Effector CD8-positive, alpha-beta T cell (primary cell): ENCODE measurements at places on chromosomes 2 and 18.

GRCh38 chr2:191869178-191869577, 22.3 kb upstream of the CAVIN2 start:
- no peak for DNase-seq

DNA sequence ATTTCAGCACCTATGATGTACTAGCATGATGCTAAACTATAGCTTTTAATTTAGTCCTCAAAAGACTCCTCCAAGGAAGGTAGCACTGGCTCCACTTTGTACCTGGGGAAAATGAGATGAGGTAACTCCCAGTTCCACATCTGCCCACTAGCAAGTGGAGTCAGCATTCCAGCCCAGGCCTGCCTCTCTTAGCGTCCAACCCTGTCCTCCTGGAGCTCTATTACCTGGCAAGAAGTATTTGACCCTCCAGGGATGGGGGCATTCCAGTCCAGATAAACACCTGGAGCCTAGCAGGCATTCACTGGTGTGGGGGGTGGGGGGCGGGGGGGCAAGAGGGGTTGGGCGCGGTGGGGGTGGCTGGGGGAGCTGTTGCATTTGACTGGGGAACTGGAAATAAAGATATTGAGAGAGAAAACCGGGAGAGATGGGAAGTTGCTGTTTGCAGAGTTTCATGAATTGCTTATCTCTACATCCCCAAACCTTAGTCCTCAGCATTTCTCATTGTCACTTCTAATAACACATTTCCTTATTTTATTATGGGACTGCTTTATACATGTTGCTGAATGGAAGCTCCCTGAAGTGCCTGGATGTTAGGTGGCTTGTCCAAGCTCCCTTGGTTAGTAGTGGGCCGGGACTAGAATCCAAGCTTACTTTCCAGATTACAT, 22.0 kb upstream of the FZD5 start:
- no peak for DNase-seq

DNA sequence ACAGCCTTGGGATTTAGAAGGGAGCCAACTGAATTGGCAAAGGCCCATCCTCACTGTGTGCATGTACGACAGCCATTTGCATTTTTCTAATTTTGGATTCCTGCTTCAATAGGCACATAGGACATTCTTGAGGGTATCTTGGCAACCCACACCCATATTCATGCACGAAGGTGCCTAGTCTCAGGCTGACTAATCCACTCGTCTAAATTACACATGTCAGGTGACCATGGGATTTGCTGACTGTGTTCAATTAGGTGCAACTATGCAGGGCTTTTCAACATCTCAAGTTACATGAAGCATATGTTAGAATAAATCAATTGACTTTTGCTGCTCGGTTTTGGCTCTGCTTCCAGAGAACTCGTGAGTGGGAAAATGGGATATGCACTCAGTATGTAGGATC, 249.7 kb downstream of the SP3 start:
- no peak for DNase-seq

DNA sequence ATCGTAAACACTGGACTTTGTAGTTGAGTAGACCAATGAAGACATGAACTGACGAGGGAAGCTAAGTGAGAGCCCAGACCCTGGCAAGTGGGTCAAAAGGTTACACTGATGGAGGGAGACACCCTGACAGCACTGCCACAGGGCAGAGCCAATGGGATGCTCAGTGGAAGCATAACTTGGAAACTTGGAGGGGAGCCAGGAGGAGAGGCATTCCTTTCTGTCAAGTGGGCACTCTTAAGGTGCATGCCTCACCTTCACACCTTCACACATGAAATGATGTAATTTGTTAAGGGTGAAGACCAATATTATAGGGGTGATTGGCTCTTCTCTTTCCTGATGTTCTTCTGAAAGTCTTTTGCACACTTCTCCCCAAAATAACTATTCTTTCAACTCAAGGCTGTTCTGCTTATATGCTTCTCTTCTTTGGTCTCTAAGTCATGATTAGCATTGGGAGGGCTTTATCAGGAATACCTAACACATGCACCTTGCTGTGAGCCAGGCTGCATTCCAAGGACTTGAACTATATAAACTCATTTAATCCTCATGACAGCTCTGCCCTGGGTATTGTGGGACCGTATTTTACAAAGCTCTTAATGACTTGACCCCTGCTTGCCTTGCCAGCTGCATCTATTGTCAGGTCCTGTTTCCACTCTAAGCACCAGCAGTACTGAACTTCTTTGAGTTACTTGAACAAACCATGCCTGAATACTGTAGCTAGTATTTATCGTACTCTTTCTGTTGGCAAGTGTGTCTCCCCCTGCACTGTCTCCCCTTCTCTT, 19.0 kb downstream of the RPL37A start:
- no peak for DNase-seq

- DNase-seq, result no peak
Observed at GRCh38 chr2:195017890-195018289, 639.1 kb upstream of the SLC39A10 start.

DNA sequence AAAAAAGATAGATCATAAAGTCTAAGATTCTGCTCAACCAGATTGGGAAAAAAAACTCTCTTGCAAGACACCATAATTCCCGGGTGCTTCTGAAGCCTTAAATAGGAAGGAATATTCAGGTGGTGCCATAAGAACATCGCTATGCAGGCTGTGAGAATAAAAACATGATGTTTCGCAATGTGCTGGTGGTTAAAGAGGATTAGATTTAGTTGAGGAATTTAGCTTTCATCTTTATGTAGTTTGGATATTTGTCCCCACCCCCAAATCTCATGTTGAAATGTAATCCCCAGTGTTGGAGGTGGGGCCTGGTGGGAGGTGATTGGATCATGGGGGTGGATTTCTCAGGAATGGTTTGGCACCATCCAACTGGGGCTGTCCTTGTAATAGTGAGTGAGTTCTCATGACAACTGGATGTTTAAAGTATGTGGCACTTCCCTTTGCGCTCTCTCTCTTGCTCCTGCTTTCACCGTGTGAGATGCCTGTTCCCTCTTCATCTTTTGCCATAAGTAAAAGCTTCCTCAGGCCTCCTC, 132.2 kb downstream of the AKAIN1 start:
- no peak for DNase-seq

- no peak for DNase-seq
Observed at GRCh38 chr18:73896685-73897084, 250.9 kb downstream of the FBXO15 start.

DNA sequence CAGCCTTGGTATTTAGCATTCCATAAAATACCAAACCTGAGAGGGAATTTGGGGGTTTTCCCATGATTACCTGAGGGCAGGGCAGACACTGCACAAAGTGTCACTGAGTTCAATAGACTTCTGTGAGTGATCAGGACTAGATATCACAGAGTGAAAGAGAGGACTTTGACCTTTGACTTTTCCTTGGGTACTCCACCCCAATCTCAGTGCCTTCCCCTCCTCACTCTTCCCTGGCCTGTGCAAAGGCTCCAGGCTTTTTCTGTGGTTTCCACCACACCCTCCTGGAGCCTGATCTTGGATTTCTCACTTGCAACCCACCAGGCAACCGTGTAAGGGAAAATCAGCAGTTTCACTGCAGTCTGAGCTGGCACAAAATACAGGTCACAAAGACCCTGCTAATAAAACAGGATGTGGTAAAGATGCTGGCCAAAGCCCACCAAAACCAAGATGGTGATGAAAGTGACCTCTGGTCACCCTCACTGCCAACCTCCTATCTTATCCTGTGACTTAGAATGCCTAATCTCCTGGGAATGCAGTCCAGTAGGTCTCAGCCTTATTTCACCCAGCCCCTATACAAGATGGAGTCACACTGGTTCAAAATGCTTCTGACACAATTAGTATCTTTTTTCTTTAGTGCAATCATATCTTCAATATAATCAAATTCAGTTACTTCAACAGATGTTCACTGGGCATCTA, 64.0 kb downstream of the BOD1L2 start:
- DNase-seq, result no peak

- DNase-seq, result no peak
Observed at GRCh38 chr2:234763002-234763873, 188.6 kb upstream of the SH3BP4 start.

DNA sequence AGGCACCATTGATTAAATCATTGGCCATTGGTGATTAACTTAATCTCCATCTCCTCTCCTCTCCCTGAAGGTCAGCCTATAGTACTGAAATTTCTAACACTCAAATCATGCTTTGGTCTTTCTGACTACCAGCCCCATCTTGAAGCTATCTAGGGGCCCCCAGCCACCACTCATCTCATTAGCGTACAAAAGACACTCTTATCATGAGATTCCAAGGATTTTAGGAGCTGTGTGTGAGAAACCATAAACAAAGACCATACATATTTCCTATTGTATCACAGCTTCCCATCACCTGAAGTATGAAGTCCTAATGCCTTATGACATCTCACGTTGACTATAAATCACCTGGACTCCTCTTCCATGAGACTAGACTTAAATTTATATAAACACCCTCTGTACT, 94.0 kb upstream of the B3GNT2 start:
- no peak for DNase-seq

DNA sequence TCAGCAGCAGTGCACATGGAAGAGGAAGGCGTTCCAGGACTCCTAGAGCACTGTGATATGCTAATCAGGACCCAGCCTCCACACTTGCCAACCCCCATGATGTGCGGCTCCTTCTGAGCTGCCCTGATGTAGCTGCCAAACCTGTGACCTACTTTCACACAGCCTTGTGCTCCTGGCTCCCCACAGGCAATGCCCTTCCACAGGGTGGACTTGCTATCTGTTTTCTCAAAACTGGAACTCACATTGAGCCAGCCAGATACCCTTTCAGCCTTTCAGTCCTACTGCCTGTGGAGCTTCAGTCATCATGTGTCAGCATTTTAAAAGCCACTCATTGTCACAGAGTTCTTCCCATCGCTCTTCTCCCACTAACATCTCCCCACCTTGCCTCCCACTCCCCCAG, 181.6 kb downstream of the AFF3 start:
- DNase-seq, result no peak

DNA sequence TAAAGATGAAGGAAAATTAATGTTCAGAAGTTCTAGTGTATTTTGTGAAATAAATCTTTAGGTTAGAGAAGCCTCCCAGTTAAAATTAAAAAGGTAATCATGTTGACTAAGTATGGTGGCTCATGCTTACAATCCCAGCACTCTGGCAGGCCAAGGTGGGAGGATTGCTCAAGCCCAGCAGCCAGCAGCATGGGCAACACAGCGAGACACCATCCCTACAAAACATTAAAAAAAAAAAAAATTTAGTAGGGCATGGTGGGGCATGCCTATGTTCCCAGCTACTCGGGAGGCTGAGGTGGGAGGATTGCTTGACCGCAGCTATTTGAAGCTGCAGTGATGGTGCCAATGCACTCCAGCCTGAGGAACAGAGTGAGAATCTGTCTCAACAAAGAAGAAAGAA, 17.9 kb downstream of the XPO1 start:
- DNase-seq, result no peak

DNA sequence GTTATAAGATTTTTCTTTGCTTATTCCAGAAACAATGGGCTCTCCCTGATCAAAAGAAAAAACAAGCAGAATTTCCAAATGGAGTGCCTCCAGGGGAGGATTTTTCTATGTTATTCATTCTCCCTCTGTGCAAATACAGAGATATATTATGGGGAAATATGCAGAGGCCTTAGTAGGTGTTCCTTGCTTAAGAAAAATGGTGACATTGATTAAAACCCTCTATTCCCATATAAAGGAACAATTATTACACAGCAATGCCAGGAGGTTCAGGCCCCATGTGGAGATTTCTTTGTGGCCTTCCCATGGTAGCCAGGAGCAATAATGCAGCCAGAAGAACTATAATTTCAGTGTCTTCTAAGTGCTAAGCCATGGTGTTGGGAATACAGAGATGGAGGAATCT, 255.9 kb upstream of the CXCR4 start:
- DNase-seq, result no peak

DNA sequence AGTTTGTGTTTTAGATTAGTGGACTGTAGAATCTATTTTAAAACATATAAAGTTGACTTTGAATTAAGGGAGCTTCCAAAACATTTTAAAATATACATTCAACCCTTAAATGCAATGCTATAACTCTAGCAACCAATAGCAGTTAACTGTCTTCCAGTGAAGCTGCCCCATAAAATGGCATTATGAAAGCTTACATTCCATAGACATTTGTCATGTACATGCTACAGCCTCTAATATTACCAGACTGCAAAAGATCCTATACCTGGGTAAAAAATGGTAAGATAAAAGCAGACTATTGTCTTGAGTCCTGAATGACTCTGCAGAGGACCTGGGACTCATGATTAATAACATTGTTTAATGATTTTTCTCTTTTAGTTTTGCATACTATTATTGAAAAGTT, 489.4 kb downstream of the LRP1B start:
- DNase-seq, result no peak

DNA sequence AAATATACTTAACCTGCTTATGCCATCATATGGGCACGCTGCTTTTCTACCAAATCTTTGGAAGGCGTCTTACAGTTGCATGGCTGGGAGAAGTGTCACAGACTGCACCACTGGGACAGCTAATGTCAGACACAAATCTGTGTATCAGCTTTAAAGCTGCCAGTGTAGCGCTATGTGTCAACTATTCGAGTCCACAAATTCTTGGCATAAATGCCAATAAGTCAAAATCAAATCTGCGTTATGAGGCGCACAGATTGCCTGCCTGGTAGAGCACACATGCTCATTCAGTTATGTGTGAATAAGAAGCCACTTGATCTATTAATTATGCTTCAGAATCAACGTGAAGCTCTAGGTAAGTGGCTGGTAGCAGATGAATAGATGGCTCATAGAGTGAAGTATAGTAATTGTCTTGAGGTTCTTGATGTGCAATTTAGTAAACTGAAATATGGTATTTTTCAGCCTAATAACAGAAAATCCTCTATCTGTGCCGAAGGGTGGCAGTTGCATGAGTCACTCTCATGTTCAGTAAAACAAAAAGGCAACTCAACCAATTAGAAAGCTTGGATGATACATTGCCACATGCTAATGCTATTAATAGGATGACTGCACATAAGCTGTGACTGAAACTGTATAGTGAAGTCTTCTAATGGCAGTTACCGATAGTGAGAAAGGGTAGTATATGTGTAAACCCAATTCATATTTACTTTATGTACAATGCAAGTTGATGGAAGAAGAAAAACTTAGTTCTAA, 52.0 kb downstream of the DCC start:
- no peak for DNase-seq

- DNase-seq, result no peak
Observed at GRCh38 chr2:16014041-16014787, 73.9 kb downstream of the MYCN start.

GRCh38 chr18:10402871-10403559, 51.4 kb upstream of the APCDD1 start:
- DNase-seq, result no peak

DNA sequence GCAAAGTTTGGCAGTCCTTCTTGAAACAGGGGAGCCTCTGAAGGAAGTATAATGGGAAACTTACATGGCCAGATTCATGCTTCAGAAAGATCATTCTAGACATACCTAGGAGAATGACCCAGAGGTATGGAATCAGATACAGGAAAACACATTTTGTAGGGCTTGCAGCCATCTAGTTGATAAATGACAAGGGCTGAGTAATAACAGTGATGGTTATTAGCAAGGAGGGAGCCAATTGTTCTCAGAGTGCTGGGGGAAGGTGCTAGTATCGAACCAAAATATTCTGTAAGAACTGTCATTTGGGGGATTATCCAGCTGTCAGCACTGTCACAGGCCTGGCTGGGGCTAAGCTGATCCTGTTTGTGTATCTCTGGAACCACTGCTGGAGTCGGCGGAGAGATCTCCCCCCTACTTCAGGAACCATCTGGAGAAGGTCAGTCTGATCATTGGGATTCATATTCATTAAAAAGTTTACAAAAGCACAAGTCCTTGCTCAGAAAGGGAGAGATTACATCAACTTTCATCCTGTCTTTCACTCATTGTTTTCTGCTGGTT, 113.8 kb upstream of the THSD7B start:
- no peak for DNase-seq
